ENCODE measurements at places on chromosomes 3 and 15. TPM values are rescaled to one million over a fixed set of nuclear protein-coding genes. Genes with fewer than 3 reads are reported as not detected.

DNA sequence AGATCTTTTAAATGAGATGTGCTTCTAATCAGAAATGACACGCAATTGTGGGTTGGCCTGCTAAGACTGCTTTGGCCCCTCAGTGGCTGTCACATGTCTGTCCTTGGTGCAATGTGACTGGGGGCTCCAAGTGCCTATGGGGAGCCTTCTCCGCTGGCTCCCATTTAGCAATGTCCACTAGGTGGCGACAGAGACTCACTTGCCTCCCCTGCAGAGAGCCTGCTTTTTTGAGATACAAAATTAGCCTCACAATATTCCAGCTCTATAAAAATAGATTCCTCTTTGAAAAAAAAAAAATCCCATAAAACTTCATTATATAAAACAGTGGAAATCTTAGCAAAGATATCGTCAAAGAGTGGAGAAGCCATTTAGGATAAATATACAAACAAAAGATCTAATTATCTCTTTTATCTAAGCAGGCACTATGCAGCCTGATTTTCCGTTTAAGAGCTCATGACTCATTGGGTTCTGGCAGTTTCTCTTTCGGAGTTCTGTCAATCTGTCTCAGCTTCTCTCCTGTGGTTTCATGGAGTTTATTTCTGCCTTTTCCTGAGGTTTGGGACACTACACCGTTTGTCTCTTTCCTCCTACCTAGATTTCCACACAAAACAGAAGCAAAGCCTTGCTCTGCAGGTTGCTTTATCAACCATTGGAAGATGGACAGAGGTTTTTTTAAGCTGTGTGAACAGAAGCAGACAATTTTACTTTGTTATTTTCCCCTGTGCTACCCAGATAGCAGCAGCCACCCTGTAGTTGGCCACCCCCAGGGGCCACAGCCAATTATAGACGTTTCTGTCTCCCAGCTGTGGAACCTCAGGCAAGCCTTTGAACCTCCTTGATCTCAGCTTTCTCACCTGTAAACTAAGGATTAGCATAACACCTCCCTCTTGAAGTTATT, 68.4 kb upstream of the TNFAIP8L3 start:
- DNase-seq = peak; percentile 69

- DNase-seq = no peak
Measured at GRCh38 chr15:64233299-64233698, 70.5 kb upstream of the PPIB start.

- no peak for DNase-seq
Measured at GRCh38 chr15:48300038-48300437, 31.2 kb upstream of the DUT start.

GRCh38 chr3:159620281-159620680, 368.4 kb upstream of the IL12A start:
- DNase-seq = no peak

GRCh38 chr15:86553108-86553507, 473.4 kb downstream of the AGBL1 start:
- DNase-seq = no peak

DNA sequence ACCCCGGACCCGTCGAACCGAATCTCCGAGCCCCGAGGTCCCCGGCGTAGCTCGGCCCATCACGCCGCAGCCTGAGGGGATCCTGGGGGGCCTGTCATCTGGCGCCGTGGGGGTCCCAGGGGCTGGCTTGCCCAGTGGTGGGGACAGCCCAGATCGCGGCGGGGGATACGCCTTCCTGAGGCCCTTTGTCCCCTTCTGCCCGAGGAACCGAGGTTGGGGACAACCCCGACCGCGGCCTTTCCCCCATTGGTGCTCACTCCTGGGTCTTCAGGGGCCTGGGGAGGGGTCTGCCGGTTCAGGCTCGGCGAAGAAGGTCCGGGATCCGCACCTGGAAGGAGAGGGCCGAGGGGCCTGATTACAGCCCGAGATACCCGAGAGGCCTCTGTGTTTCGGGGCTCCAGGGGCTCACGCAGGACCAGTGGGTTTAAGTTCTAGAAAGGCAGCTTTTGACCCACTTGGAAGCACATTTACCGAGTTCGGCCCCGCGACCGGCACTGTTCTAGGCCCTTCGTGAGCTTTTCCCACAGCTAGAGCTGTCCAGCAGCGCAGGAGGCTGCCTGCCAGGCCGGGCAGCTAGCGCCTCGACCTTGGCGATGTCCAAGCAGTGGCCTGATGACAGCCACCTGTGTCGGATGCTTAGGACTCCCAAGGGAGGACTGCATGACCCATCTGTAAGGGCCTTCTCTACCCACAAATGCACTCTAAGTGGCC, 504 bp downstream of the ABHD2 start:
- peak; percentile 28 for DNase-seq

- no peak for DNase-seq
Measured at GRCh38 chr3:153163756-153164550, 1.9 kb downstream of the RAP2B start.

DNA sequence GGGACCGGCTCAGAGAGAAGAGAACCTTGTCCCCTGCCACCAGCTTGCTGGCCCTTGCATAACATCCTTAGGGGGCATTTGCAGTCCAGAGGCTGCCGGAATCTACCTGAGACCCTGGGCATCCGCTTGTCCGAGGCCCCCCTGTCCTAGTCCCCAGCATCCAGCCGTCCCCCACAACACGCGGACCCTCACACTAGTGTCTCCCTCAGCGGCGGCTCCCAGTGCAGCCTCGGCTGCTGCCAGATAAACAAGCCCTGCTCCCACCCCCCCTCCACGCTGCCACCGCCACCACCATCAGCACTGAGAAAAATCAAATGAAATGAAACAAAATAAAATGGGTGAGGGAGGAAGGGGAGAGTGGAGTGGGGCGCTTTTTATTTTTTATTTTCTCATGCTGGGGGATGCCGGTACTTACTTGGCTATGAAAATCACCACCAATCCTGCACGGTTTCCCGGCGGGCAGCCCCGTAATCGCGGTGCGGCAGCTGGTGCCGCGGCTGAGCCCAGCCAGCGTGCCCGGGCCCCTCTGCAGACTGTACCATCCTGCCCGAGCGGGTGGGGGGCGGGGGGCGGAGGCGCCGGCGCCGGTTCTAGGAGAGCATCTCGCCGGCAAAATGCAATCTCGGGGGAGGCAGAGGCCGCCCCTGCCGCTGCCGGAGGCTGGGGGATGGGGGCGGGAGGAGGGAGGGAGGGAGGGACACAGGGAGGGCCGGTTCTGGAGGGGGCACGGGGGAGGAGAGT, at the start of gene ATP2B2:
TSS of gene ATP2B2 (minus strand) at position 537 of the 741 bp plus-strand sequence. CDS start 56,043 bp downstream, outside the sequence.
- no peak for DNase-seq

DNA sequence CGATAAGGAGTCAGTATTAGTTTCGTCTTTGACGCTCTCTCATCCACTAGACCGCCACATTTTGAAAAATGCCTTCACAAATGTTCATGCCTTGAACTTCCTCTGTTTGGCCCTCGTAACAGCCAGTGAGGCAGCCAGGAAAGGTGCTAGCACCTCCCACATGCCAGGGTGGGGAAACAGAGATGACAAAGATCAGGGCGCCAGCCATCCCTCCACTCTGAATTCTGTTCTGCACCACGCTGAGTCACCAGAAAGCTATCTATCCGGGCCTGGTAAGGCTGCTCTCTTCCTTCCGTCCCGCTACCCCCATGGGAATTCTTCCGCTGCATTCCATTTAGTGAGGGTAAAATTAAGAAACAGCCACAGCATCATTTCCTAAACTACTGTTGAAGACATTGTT, 31.3 kb upstream of the BCL2L10 start:
- DNase-seq = no peak

IQCF2 gene
- not detected for total RNA-seq

DPPA4 gene
- not detected for total RNA-seq

CATSPER2 gene
- 6.5 TPM for total RNA-seq

RPL39L gene
- 5.7 TPM for total RNA-seq

PAK6 gene
- total RNA-seq = 11.9 TPM

UPK1B gene
- total RNA-seq = 12.4 TPM

UROC1 gene
- total RNA-seq = not detected
